ENCODE measurements at places on chromosomes 2 and 18.
A peak's percentile ranks its signal among the peaks of the same experiment; 100 is the strongest.

- no peak for DNase-seq
- no peak overlapping the region for H3K4me3 ChIP-seq
- H3K27ac ChIP-seq: no peak overlapping the region
- H3K27me3 ChIP-seq: no peaks in the 10 kb centered on the region
- peaks cover 14% of the 10 kb centered on the region for H3K4me1 ChIP-seq
These were observed 45.6 kb upstream of the ARHGAP15 start for GRCh38 chr2:143083636-143084035.

DNA sequence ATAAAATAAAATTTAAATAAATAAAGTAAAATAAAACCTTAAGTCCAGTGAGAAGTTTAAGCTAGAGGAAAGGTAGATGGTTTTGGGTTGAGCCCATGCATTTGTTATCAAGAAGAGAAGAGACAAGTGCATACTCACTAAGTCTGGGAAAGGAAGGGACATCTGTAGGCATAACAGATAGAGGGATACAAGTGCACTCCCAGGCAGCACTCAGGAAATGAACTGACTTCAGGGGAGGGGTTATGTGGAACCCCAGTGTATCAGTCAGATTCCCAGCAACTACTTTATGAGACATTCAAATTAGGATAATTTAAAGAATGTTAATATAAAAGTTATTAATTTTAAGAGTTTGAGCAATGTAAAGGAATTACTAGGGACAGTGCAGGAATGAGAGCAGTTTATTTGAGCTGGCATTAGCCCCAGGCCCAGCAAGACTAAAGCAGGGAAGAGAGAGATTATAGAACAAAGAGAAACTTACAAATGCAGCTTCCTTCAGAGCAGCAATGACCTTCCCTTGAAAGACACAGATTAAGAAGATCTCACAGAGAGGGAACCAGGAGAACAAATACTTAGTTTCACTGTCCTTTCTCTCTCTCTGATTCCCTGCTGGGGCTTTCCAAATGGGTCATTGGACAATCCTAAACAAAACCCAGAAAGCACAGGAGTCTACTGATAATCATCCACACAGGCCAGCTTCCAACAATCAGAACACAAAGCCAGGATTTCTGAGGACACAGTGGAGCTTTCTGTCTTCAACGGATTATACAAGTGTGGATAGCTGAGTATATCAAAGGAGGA, 109.7 kb downstream of the ERBB4 start:
- no peak overlapping the region for H3K27ac ChIP-seq
- no peak overlapping the region for H3K4me3 ChIP-seq
- no peaks in the 10 kb centered on the region for H3K27me3 ChIP-seq

DNA sequence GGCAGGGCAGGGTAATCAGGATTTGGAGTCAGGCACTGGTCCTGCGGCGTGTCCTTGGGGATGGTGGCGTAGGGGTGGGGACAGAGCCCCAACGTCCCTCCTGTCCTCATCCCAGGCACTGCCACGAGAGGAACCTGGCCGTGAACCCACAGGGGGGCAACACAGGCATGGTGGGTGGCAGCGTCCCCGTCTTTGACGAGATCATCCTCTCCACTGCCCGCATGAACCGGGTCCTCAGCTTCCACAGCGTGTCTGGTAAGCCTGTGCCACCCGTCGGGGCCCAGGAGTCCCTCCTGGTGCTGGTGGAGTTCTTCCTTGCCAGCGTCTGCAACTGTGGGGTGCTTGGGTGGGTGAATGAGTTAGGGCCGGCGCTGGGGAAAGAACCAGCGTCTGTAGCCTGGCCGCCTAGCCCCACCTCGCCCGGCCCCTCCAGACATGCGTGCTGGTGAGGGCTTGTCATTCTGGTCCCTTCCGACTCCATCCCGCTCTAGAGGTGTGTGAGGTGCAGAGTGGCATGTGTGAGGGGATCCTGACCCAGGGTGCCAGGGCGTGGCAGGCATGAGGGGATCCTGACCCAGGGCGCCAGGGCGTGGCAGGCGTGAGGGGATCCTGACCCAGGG, 8.0 kb downstream of the D2HGDH start:
- peaks cover 32% of the 10 kb centered on the region for H3K36me3 ChIP-seq
- H3K4me3 ChIP-seq: no peak overlapping the region
- no peak for DNase-seq
- peaks cover 28% of the 10 kb centered on the region for H3K4me1 ChIP-seq
- no peaks in the 10 kb centered on the region for H3K27me3 ChIP-seq

GRCh38 chr2:224272237-224272910, 129.5 kb downstream of the FAM124B start:
- no peak overlapping the region for H3K4me3 ChIP-seq
- DNase-seq: no peak
- no peaks in the 10 kb centered on the region for H3K4me1 ChIP-seq

GRCh38 chr2:19361325-19361990, 3.0 kb upstream of the OSR1 start:
- DNase-seq: no peak
- H3K4me1 ChIP-seq: peaks cover 41% of the 10 kb centered on the region
- H3K27me3 ChIP-seq: peaks cover 89% of the 10 kb centered on the region
- peak overlapping the region; percentile 19 for H3K27ac ChIP-seq
- peak overlapping the region; percentile 94 for H3K4me3 ChIP-seq

DNA sequence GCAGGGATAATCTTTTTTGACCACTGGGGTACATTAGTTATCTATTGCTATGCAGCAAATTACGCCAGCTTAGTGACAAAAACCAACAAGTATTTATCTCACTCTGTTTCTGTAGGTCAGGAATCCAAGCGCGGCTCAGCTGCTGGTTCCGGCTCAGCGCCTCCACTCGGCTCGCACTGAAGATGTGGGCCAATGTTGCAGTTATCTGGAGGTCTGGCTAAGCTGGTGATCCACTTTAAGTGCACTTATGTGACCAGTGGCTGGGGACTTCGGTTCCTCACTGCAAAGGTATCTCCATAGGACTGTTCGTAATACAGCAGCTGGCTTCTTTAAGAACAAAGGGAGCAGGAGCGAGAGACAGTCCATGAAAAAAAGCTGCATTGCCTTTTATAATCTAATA, 591.9 kb downstream of the TMEM182 start:
- H3K4me1 ChIP-seq: no peaks in the 10 kb centered on the region
- no peaks in the 10 kb centered on the region for H3K27me3 ChIP-seq
- DNase-seq: no peak
- H3K27ac ChIP-seq: no peak overlapping the region
- no peak overlapping the region for H3K4me3 ChIP-seq

- H3K27me3 ChIP-seq: no peaks in the 10 kb centered on the region
- H3K4me3 ChIP-seq: no peak overlapping the region
- H3K27ac ChIP-seq: no peak overlapping the region
- H3K4me1 ChIP-seq: no peaks in the 10 kb centered on the region
- DNase-seq: no peak
These were observed 598.2 kb upstream of the SYT4 start for GRCh38 chr18:43875511-43875910.

DNA sequence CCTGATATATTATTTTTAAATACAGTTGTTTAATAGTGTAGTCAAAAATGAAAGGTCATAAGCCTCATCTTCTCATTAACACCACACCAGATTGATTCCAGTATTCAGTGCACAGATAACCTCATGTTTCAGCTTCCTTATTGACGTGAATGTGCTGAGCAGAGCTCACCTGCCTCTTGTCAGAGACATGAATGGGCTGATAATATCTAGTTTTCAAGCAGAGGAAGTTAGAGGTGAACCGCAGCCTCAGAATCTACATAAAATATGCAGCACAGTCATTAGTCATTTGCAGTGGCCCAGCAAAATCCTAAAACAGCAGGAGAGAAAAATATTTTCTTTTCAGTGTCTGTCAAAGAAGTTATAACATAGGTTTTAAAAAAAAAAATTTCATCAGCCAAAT, 216.2 kb downstream of the GBX2 start:
- H3K4me3 ChIP-seq: no peak overlapping the region
- peaks cover 11% of the 10 kb centered on the region for H3K4me1 ChIP-seq
- DNase-seq: no peak
- H3K36me3 ChIP-seq: no peaks in the 10 kb centered on the region

DNA sequence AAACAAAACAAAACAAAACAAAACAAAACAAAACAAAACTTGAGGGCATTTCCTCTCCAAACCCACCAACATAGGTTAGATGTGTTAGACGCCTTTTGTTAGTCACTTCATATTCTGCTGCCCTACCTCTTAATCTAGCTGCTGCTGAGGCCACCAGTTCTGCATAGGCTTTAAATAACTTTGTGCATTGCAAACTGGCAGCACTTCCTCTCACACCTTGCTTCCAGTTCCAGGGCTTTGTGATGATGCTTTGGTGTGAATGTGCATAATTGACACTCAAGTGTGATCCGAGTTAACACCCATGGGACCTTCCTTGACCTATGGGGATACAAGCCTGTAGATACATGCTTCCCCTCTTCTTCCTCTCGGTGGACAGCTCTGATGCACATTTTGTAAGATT, 2.3 kb upstream of the SERPINB11 start:
- DNase-seq: no peak
- H3K4me1 ChIP-seq: no peaks in the 10 kb centered on the region
- no peak overlapping the region for H3K4me3 ChIP-seq
- no peaks in the 10 kb centered on the region for H3K36me3 ChIP-seq

- H3K27ac ChIP-seq: peak overlapping the region; percentile 88
- H3K4me1 ChIP-seq: peaks cover 47% of the 10 kb centered on the region
- H3K4me3 ChIP-seq: peak overlapping the region; percentile 91
- peaks cover 32% of the 10 kb centered on the region for H3K36me3 ChIP-seq
- H3K27me3 ChIP-seq: no peaks in the 10 kb centered on the region
- DNase-seq: no peak
These were observed 535 bp downstream of the ATG4B start for GRCh38 chr2:241637795-241638660.

- H3K27me3 ChIP-seq: no peaks in the 10 kb centered on the region
- H3K36me3 ChIP-seq: peaks cover 2% of the 10 kb centered on the region
- H3K27ac ChIP-seq: no peak overlapping the region
- peaks cover 10% of the 10 kb centered on the region for H3K4me1 ChIP-seq
These were observed 618.8 kb downstream of the SOCS6 start for GRCh38 chr18:70907673-70908072.

DNA sequence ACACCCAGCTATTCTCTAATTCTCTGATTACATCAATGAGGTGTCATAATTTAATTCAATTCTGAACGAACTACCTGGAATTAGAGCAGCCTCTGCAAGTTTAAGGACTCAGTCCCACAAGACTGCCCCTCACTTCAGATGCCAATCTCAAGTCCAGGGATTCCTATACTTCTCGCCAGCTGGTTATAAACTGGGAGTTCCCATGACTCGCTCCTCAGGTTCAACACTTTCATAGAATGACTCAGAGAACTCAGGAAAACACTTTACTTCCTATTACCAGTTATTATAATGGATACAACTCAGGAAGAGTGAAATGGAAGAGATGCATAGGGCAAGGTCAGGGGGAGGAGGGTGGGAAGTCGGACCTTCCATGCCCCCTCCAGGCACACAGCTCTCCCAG, 112.3 kb upstream of the ATP5MC3 start:
- peaks cover 59% of the 10 kb centered on the region for H3K27me3 ChIP-seq
- DNase-seq: no peak
- no peaks in the 10 kb centered on the region for H3K36me3 ChIP-seq
- H3K27ac ChIP-seq: no peak overlapping the region

GRCh38 chr2:219289537-219290361, 10.6 kb downstream of the DNAJB2 start:
- no peaks in the 10 kb centered on the region for H3K27me3 ChIP-seq
- peaks cover 10% of the 10 kb centered on the region for H3K4me1 ChIP-seq
- no peaks in the 10 kb centered on the region for H3K36me3 ChIP-seq
- no peak overlapping the region for H3K27ac ChIP-seq

DNA sequence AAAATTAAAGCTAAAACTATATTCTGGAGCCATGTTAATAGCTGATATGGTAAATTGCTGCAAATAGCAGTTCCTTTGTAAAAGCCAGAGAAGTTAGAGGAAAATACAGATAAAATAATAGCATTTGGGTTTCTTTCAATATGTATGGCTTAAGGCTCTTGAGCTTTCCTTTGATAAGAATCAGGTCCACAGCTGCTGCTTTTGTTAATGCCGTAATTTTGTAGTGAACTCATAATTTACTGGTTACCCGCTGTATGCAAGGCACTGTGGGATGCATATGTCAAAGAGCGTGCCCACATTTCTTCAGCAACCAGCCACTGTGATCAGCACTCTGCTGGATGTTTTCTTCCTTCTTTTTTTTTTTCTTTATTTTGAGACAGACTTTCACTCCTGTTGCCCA, 79.1 kb downstream of the MOGAT1 start:
- DNase-seq: no peak
- no peak overlapping the region for H3K4me3 ChIP-seq
- H3K4me1 ChIP-seq: peaks cover 16% of the 10 kb centered on the region
- H3K36me3 ChIP-seq: no peaks in the 10 kb centered on the region
- H3K27me3 ChIP-seq: no peaks in the 10 kb centered on the region

GRCh38 chr2:231132129-231132528, 7.3 kb upstream of the HTR2B start:
- H3K4me3 ChIP-seq: no peak overlapping the region
- H3K27me3 ChIP-seq: no peaks in the 10 kb centered on the region
- no peak for DNase-seq
- H3K27ac ChIP-seq: no peak overlapping the region
- H3K36me3 ChIP-seq: peaks cover 2% of the 10 kb centered on the region
- H3K4me1 ChIP-seq: peaks cover 4% of the 10 kb centered on the region

- H3K4me1 ChIP-seq: peaks cover 9% of the 10 kb centered on the region
- DNase-seq: no peak
- H3K36me3 ChIP-seq: peaks cover 24% of the 10 kb centered on the region
- H3K4me3 ChIP-seq: no peak overlapping the region
- no peaks in the 10 kb centered on the region for H3K27me3 ChIP-seq
These were observed 24.3 kb upstream of the MOCOS start for GRCh38 chr18:36162981-36163380.

- peaks cover 18% of the 10 kb centered on the region for H3K27me3 ChIP-seq
- no peak for DNase-seq
- no peak overlapping the region for H3K27ac ChIP-seq
- H3K4me3 ChIP-seq: no peak overlapping the region
- H3K36me3 ChIP-seq: peaks cover 2% of the 10 kb centered on the region
- H3K4me1 ChIP-seq: peaks cover 13% of the 10 kb centered on the region
These were observed 451.4 kb upstream of the ID2 start for GRCh38 chr2:8230466-8230865.

DNA sequence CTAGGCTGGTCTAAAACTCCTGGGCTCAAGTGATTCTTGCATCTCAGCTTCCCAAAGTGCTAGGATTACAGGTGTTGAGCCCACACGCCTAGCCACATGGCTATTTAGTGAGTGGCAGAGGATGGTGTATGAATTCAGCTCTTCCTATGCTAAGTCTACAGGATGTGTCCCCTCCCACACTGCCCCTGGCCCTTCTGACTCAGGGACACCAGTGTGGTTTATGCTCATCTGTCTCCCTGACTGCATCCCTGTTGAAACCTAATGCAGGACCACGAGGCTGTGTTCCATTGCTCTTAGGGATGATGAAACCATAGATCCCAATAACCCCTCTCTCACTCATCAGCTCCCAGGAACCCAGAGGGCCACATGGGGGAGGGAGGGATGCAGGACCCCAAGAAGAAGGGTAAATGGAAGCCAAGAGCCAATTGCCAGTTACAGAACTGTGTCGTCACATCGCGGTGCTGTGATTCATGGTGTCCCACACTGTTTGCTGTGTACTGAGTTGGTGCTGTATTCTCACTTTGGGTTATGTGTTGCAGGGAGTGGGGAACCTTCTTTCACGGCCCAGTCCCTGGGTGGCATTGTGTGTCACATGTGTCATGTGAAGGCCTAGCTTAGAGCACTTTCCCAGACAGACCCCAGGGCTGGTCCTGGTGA, 102.9 kb upstream of the HAAO start:
- H3K27me3 ChIP-seq: no peaks in the 10 kb centered on the region
- no peaks in the 10 kb centered on the region for H3K36me3 ChIP-seq
- H3K4me3 ChIP-seq: no peak overlapping the region
- H3K4me1 ChIP-seq: peaks cover 2% of the 10 kb centered on the region
- no peak for DNase-seq

- peaks cover 34% of the 10 kb centered on the region for H3K27me3 ChIP-seq
- DNase-seq: no peak
These were observed 7.2 kb upstream of the KCNK3 start for GRCh38 chr2:26685341-26685740.

Data from activated naive CD8-positive, alpha-beta T cell treated with anti-CD3 and anti-CD28 coated beads for 36 hours (primary cell).